Cerebellar nuclear complex (tissue), 1 donor: ENCODE measurements at places on chromosomes 6 and 20.
A peak's percentile ranks its signal among the peaks of the same experiment; 100 is the strongest.

DNA sequence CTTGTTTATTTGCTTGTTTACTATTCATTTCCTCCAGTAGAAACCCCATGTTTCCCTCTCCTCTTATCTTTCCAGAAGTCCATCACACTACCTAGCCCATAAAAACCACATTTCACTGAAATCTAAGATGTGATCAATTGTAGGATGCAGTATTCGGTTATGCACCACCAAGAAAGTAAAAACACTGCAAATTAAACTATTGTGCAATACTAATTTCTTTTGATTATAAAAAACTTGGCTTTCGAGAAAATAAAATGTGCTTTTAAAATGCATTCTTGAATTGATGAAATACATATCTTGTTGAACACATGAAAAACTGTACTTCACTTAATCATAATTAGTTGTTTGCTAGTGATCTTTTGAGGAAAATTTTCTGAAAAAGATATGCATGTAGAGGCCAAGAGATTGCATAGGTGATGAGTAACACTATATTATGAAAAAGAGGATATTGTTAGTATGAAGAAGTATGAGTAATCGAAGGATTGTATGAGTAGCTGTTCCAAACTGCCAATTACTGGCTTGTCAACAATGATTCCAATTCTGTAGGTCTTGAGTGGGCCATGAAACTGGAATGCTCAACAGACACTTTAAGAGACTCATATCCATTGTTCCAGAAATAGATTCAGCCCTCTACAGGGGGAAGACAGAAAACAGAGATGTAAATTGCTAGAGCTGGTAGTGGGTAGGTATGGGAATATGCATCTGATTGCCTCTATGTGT lies 79.7 kb downstream of the RNF217 start:
- DNase-seq = no peak

DNA sequence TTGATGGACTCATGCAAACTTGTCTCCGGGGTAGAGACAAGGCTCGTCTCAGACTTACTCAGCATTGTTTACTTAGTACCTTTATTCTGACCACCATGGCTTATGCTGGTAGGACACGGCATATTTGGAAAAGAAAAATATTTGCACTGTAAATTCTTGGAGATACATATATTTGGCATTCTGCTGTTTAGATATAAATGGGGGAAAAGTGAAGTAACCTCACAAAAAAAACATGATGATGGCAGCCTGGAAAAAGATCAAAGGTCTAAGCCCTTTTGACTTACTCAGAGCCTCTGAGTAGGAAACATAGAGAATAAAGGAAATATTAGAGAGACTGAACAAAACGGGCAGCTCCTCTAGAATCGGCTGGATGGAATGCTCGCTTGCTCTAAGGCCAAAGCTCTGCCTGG lies 32.5 kb downstream of the PDE10A start:
- no peak for DNase-seq

GRCh38 chr6:92259171-92259570 lies 1160.2 kb downstream of the EPHA7 start:
- DNase-seq = no peak

DNA sequence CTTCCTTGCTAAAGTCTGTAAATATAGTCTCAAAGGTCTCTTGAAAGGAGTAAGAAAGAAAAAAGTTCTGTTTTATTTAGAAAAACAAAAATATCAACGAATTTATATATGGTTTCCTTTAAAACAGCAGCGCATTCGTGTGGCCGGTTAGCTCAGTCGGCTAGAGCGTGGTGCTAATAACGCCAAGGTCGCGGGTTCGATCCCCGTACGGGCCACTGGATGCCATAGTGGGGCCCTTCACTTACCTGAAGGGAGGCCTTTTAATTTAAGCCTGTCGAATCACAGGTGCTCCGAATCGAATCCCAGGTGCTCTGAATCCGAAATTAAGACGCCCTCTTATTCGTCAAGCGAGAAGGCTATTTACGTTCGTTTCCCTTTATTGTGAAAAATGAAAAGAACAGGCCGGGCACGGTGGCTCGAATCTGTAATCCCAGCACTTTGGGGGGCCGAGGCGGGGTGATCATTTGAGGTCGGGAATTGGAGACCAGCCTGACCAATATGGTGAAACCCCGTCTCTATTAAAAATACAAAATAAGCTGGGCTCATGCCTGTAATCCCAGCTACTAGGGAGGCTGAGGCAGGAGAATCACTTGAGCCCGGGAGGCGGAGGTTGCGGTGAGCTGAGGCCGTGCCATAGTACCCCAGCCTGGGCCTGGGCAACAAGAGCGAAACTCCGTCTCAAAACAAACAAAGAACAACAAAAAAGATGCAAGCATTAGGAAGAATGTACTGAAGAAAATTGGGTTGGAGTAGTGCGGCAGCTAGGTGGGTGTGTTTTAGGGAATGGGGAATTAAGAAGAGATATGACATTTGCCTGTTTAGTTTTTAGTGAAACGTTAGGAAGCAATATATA lies 195.8 kb upstream of the ZNF184 start:
- DNase-seq = no peak

DNA sequence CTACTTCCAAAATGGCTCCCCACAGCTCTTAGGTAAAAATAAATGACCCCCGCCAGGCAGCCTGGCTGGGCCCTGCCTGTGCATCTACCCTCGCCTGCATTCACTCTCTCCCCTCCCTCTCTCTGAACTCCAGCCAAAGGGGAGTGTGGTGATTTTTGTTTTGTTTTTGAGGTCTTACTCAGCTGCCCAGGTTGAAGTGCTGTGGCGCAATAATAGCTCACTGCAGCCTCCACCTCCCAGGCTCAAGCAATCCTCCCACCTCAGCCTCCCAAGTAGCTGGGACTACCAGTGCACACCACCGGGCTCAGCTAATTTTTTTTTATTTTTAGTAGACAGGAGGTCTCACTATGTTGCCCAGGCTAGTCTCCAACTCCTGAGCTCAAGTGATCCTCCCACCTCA lies 15.8 kb downstream of the NFATC2 start:
- no peak for DNase-seq

DNA sequence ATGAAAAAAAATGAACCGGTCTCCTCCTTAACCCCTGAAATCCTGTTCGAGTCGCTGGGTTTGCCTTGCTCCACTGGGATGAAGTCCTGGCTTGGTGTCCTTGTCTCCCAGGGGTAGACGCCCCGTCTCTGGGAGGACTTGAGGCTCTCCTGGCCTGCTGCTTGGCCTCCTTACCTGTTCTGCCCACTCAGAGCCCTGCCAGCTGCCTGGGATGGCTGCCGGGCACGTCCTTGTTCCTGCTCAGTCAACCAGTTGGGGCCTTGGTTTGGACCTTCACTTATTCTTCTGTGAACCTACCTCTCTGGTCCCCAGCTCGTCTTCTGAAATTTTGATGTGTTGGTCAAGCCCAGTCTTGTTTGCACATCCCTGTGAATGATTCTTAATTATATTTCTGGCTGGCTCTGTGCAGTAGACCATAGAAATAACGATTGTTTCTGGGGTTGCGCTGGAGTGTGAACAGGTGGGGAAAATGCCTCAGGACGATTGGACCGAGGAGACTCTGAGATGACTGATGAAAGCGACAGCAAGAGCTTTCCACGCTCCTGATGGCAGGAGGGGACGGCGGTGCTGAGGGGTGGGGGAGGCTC lies 126.5 kb upstream of the ESR1 start:
- DNase-seq = no peak

DNA sequence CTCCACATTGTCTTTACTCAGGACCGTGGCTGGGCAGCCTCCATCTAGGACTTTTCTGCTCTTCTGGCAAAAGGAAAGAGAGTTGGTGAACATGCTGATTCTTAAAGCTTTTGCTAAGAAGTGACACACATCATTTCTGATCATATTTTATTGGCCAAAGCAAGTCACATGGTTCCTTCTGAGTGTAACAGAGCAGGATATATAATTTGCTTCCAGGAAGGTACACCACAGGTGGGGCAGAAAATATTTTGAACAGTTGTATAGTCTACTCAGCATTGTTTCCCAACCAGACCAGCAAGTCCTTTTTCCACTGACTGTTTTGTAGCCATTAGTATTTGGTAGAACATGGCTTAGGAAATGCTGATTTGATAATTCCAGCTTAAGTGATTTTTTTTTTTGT lies 73.5 kb downstream of the AKAP7 start:
- no peak for DNase-seq

DNA sequence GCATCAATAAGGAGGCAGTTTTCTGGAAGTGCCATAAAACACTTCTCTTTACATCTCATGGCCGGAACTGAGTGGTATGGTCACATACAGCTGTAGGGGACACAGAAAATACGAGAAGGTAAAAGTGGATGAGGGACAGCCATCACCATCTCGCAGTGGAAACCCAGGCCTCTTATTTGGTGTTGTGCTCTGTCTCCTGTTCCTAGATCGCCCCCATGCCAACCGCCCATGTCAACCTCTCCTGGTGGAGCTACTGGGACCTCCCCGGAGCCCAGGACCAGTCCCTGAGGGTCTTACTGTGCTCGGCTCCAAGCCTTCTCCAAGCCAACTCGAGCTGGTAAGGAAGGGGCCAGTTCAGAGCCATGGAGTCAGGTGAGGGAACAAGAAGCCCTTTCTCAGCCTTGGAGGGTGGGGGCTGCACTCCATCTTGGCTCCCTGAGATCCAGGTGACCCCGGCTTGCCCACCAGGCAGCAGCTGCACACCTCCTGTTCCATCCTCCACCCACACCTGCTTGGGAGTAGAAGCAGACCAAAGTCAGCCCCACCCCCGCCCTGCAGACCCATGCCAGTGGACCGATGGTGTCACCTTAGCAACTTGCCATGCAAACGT lies 149.0 kb upstream of the CST7 start:
- no peak for DNase-seq

GRCh38 chr6:38684237-38684636 lies 18.7 kb downstream of the GLO1 start:
- no peak for DNase-seq

- DNase-seq = no peak
These were observed 77.7 kb upstream of the SLC22A23 start for GRCh38 chr6:3534599-3534998.

DNA sequence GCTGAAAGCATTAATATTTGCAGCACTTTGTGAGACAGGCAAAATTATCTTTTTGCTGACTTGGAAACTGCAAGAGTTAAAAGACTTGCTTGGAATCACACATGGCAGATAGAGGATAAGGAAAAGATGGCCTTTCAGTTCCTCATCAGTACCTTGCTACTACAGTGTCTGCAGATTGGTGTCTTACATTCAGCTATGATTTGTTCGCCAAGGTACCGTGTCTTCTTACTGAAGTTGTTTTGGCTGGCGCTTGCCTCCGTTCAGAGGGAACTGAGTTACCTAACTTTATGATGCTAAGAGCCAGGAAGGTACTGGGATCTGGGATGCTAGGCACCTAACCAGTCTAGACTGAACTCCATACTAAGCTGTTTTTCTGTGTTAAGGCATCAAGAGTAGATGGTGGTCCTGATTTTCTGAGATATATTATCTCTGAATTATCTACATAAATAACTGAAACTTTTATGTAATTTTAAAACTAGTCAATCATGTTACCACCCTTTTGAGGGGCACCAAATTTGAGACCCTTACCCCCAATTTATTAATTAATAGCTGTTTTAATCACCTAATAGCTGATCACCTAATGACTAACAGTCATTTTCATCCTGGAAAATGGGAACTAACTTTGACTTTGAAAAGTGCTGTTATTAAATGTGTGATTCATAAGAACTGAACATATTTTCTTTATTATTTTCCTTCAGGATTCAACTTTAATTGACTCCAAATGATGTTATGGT lies 2.5 kb downstream of the WTAP start:
- no peak for DNase-seq

DNA sequence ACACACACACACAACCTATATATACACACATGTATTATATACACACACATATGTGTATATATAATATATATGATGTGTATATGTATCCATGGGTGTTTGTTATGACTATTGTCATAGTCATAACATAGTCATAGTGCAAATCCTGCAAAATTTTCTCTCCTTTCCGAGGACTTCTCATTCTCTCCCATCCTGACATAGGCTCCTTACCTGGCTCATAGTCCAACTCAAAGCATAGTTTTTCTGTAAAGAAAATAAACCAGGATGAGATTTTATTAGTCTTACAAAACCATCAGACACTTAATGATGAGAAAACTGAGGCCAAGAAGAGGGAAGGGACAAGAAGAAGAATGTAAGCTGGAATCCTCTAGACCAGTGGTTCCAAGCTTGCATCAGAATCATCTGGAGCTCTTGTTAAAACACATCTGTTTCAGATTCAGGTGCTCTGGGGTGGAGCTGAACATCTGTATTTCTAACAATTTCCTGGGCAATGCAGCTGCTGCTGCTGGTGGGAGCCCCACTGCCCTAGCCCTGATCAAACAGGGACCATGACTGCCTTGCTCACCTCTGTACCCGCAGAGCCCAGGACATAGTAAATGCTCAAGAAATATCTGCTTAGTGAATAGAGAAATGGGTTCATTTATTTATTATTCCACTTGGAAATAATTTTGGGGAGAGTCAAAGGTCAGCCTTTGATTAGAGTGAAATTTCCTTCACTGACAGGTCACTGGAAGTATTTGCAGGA lies 5.3 kb downstream of the TRIM10 start:
- no peak for DNase-seq

DNA sequence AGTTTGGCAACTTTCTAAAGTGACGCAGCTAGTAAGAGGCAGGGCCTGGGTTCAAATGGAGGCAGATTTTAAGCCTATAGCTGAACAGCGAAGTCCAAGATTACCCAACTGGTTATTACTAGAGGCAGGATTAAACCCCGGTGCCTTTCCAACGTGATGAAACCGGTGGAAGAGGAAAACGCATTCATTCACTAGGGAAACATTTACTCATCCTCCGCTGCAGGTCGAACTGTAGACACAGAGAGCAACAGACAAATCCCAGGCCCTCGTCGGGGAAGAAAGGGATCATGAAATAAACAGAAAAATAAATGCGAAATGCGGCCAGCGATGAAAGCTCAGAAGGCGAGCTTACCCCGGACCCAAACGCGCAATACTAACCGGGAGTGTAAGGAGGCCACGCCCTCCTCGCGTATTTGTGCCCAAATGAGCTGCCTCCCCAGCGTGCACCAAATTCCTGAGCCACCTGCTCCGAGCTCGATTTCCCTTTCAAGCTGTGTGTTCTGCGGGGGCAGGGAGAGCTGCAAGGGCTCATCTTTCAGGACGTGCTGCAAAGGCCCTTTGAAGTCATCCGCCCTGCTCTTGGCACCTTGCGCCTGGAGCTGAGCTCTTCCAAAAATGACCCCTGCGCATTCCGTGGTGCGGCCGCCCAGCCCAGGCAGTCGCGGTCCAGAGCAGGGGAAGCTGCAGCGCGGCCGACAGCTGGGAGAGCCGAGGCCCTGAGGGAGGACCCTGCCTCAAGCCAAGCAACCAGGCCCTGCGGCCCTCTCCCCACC lies 46.9 kb downstream of the PDYN start:
- peak; percentile 56 for DNase-seq

GRCh38 chr6:108441141-108441540 lies 119.6 kb upstream of the FOXO3 start:
- DNase-seq = no peak

GRCh38 chr20:17735206-17735804 lies 35.5 kb downstream of the BANF2 start:
- no peak for DNase-seq

- no peak for DNase-seq
These were observed 85.4 kb upstream of the PRSS16 start for GRCh38 chr6:27161946-27162603.

- DNase-seq = no peak
These were observed 130.9 kb downstream of the AGPAT4 start for GRCh38 chr6:161142957-161143296.
